ENCODE measurements at places on chromosomes 5 and 9.

- no peak for DNase-seq
Measured at GRCh38 chr5:144206141-144206540, 35.5 kb downstream of the KCTD16 start.

GRCh38 chr9:95854386-95855020 lies 21.0 kb upstream of the ERCC6L2 start:
- no peak for DNase-seq

DNA sequence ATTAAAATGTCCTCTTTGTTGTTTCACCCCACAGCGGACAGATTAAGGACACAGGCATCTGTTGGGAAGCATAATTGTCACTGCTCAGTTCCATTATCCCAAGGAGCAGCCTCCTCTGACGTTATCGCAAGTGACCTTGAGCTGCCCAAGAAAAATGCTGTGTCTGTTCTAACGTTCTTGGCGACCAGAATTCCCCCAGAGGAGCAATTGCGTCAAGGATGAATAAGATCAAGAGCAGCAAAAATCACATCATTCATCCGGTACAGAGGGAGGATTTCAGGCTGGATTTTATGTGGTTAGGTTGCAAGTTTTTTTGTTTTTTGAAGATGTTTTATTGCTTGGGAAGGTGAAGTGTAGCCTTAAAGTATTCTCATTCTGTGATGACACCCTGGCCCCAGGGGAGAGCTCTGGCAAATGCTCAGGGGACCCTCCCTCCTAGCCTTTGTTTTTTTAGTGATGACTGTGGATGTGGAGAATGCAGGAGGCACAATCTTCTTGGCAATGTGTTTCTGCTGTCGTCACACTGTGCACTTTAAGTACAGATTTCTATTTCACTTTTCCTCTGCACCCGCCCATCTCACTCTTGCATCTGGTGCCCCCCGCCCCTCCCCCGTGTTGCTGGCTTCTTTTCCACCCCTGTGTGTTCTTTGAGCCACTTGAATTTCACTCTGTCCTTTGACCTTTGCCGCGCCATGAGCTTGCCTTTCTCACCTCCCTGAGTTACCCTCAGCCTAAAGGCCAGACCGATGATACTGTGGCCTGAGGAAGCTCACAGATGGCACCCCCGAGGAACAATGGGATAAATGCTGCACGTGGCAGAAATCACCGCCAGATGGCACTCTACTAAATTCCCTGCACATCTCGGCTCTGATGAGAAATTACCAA lies 308.5 kb downstream of the RAB3C start:
- DNase-seq, result peak; percentile 55

- DNase-seq, result no peak
Measured at GRCh38 chr9:136538599-136539426, 7.0 kb downstream of the NOTCH1 start.

- DNase-seq, result no peak
Measured at GRCh38 chr9:23746317-23746716, 79.7 kb downstream of the ELAVL2 start.

GRCh38 chr5:4700069-4700468 lies 440.1 kb upstream of the ADAMTS16 start:
- DNase-seq, result no peak

DNA sequence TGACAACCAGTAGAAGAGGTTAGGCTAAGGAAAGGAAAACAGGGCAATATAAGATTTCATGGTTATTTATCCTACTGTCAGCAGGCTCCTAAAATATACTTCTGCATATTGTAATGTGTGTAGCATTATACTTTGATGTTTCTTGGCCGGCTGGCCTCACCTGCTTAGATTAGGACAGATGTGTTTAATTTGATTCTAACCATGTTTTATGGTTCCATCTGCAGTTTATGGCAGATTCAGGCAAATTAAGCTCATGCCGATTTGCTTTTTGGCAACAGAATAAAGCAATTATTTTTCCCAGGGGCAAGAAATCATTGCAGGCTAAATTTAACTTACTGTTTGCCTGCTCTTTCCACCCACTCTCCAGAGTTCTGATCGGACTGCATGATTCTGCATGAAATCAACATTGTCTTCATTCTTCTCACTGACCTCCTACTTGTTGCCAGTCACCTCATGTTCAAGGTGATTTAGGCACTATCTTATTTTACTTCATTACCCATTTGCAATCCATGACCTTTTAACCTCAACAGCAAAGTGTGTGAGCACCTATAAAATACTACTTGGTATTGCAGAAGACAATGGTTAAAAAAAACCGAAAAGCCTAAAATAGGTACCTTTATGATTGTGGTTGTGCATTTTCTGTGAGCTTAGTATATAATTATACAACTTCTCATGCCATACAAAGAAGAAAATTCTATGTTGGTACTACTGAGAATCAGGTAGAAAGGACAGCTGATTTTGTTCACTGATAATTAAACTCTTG lies 125.2 kb downstream of the EDIL3 start:
- no peak for DNase-seq

DNA sequence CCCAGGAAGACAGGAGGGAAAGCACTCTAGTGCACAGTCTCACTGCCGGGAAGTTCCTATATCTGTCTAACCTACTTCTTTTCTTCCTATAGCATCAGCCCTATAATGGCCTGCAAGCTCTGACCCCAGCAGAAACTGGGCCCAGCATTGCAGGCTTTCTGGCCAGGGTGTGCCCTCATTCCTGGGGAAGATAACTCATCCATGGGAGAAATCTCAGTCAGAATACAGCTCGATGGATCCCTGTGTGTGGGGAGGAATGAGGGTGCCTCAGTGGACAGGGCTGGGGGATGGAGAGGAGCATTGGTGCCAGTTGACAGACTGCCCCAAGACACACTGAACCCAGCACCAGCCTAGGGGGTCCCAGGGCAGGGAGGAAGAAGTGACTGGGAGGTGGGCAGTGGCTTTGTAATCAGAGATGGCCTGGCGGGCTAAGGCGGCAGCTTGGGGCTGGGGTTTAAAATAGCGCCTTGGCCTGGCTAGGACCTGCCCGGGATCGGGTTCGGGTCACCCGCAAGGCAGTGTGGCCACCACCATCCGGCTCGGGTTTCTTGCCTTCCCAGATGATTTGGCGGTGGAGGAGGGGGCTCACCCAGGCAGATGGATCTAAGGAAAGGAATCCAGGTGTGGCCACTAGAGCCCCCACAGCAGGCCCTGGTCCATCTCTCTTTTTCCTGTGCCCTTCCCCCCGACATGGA lies 7.6 kb upstream of the CXXC5 start:
- no peak for DNase-seq

DNA sequence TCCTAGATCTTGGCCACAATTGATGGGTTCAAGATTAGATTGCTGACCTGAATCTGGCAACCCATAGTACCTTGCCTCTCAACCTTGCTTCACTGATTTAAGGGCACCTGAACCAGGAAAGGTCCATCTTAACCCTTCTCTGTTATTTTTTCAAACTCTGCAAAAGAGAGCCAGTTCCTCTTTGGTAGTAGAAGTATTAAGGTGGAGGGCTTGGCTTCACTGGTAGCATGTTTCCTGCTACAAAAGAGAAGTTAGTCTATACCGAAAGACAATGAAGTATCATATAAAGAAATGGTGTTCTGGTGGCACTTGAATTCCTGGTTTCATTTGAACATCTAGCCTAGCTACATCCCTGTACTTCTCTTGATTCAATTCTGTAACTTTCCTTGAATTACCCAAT lies 8.5 kb downstream of the ALG2 start:
- DNase-seq, result no peak

GRCh38 chr5:170536525-170536924 lies 32.7 kb downstream of the KCNIP1 start:
- no peak for DNase-seq

DNA sequence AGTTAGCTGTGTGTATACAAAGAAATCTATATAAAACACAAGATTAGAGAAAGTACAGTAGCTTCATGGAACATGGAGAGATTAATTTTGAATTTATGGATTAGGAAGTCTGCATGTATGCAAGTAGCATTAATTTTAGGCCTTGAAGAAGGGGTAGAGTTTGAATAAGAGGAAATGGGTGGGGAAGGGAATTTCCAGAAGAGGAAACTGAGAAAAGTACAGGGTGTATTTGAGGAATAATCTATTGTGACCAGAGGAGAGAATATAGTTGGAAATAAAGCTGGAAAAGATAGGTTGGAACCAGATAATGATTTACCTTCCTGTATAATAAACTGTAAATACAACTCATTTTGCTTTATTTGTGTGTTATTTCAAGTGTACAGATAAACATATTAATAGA lies 53.6 kb downstream of the CWC27 start:
- no peak for DNase-seq

- no peak for DNase-seq
Measured at GRCh38 chr5:177357459-177358351, at the start of gene RGS14. TSS of gene RGS14 (plus strand) at chr5:177357924. CDS start at chr5:177358025, 101 bp downstream.

GRCh38 chr5:90549729-90550275 lies 8.8 kb upstream of the ADGRV1 start:
- no peak for DNase-seq

GRCh38 chr9:75601280-75601679 lies 289.2 kb upstream of the PCSK5 start:
- no peak for DNase-seq

DNA sequence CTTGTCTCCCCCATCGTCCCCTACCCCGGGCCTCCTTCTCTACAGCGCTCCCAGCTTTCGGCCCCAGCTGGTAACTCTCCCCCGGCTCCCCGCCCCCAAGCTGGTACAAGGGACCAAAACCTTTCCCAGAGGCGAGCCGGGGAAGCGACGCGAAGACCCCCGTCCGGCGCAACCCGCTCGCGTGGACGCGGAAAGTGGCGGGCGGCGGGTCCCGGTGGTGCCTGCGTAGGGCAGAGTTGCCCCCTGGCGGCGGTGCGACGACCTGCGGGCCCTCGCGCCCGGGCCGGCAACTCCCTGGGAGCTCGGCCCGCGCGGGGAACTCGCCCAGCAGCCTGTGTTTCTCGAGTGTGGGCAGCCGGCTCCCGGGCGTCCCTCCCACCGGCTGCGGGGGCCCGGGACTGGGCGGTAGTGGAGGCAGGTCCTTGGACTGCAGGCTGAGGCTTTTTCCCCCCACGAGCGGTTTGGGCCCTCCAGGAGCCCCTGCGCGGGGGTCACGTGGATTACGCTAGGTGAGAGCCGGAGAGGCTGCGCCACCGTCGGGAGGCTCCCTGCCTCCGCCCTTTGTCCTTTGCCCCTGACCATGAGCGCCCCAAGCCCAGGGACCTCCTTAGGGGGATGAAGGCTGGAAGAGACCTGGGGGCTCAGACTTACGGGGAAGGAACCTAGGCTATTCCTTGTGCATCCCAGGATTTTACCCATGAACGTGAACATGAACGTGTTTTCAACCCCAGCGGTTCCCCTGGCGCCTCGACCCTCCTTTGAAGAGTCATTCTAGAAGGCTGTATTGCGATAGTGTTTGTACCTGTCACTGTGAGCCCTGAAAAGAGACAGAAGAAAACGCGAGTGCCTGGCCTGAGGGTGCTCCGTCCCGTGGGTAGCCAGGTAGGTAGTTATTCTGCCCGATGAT lies 2.9 kb upstream of the FOXD1 start:
- no peak for DNase-seq

- no peak for DNase-seq
Measured at GRCh38 chr9:105280691-105281090, 36.2 kb downstream of the SLC44A1 start.

DNA sequence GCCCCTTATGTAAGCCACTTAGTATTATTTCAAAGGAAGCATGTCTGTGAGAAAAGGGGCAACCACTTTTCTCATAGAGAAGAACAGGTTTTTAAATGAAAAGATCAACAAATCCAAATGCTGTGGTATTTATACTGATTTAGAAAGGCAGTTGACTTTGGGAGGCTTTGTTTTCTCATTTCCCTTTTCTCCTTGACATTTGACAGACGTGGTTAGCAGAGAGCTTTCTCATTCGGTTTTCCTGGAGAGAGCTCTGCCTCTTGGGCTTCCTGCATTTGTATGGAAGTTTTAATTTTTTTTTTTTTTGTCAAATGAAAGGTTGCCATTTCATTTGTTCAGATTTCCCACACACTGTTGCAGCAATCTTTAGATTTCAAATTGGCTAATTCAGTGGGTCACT lies 62.5 kb downstream of the EXOSC2 start:
- DNase-seq, result no peak

- no peak for DNase-seq
Measured at GRCh38 chr5:66527478-66528035, 68.6 kb upstream of the MAST4 start.

- DNase-seq, result no peak
Measured at GRCh38 chr5:107704681-107705401, 34.1 kb upstream of the EFNA5 start.

- no peak for DNase-seq
Measured at GRCh38 chr5:22500556-22500955, 352.6 kb downstream of the CDH12 start.

DNA sequence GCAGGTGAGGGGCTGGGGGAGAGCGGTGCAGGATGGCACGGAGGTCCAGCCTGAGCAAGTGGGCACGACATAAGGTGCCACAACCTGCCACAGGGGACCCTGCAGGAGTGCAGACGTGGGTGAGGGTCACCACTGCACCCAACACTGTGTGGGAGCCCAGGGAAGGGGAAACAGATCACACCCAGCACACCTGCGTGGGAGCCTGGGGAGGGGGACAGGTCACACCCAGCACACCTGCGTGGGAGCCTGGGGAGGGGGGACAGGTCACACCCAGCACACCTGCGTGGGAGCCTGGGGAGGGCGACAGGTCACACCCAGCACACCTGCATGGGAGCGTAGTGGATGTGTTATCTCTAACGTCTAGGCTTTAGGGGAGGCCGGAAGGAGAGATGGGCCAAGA lies 47.4 kb upstream of the CLPTM1L start:
- no peak for DNase-seq

DNA sequence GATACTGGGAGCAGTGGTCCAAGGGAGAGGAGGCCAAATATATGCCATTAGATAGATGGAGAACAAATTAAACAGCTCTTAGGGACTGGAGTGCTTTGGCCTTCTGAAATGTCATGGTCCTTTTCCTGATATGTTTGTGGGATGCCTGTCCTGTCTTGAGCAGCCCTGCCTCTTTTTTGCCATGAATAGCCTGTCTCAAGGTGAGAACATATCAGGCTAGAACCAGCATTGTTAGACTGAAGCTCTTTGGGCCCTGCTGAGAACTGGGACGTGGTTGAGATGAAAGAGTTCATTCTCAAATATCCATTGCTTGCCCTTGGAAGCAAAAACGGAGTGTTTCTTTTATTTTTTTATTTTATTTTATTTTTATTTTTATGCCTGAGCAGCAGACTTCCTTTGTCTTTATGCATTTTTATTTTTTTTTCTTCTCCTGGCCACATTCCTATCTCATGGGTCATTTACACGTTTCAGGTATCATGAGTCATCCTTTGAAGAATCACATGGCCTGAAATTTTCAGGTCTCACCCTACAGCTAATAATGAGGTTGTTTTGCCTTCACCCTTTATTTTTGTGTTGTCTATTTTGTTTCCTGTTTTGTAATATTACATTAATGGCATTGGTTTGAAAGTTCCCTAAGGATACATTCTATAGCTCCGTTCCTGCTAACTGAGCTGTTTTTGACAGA lies 371.4 kb downstream of the PSAT1 start:
- no peak for DNase-seq

GRCh38 chr5:160245506-160246086 lies 16.3 kb downstream of the FABP6 start:
- DNase-seq, result no peak

GRCh38 chr9:74973714-74974113 lies 21.0 kb upstream of the C9orf40 start:
- no peak for DNase-seq

GRCh38 chr5:39201781-39202596 lies 17.4 kb downstream of the FYB1 start:
- DNase-seq, result no peak
